ENCODE measurements at places on chromosomes 3 and 15.

DNA sequence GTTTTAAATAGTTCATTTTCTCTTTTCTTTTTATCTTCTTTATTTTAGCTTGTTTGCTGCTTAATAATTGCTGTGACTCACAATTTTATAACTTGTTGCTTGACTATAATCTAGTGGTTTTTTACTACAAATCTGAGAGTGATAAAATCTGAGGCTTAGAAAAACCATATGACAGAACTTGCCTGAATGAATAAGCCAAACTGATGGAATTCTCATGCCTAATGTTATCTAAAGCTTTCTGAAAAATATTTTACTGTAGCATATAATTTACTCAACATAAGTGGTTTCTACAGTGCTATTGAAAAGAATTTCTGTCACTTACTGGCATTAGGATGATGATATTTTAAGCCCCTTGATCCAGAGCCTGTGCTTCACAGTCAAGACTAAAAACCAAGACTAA lies 175.1 kb downstream of the VGLL3 start:
- DNase-seq = no peak

- DNase-seq = no peak
These were observed 69.6 kb downstream of the SENP2 start for GRCh38 chr3:185655426-185656320.

GRCh38 chr3:158794936-158795518 lies 6.8 kb upstream of the MFSD1 start:
- no peak for DNase-seq

GRCh38 chr3:4959180-4959579 lies 20.1 kb upstream of the BHLHE40 start:
- no peak for DNase-seq

GRCh38 chr3:17874636-17875035 lies 132.2 kb upstream of the TBC1D5 start:
- no peak for DNase-seq

DNA sequence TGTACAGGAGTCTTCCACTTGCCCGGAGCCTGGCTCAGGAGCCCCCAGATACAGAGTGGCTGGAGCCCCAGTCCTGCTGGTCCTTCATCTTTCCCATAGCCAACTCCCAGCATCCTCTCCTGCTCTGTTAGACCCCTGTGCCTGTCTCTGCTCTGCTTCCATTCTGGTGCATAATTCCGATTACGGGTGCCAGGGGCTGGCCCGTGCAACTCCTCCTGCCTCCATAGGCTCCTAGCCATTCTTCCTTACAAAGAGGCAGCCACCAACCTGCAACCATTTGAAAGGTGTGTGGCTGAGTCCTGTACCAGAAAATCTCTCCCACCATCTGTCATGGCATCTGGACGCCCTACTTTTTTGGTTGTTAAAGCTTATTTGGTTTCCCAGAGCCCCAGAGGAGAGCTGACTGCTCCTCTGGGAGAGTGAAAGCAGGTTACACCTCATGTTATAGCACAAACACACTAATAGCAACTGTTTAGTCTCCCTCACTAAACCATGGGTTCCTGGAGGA lies 5.2 kb upstream of the RAD18 start:
- no peak for DNase-seq

- DNase-seq = no peak
These were observed at the start of gene FSTL1 for GRCh38 chr3:120450600-120451271. FSTL1 (minus strand) TSS chr3:120450992; CDS start chr3:120450746, 246 bp downstream.

- no peak for DNase-seq
These were observed 81.7 kb downstream of the TAMM41 start for GRCh38 chr3:11764931-11765363.

- no peak for DNase-seq
These were observed 2.4 kb downstream of the ATP1B3 start for GRCh38 chr3:141878817-141879216.

DNA sequence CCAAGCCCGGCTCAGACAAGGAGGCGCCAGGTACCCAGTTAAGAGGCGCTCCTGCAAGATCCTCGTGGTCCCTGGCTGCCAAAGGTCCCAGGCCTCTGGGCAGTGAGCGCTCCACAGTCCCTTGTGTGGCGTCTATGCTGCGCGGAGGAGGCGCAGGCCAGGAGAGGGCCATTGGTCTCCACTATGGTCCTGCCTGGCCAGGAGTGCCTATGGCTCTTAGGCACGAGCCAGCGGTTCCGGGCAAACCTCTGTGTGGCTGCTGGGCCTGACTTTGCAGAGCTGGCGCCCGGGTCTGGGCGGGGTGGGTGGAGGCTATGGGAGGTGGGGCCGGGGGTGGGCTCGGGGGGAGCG lies 660 bp upstream of the ADAMTSL3 start:
- DNase-seq = no peak
